ENCODE measurements at places on chromosomes 5 and 9.

DNA sequence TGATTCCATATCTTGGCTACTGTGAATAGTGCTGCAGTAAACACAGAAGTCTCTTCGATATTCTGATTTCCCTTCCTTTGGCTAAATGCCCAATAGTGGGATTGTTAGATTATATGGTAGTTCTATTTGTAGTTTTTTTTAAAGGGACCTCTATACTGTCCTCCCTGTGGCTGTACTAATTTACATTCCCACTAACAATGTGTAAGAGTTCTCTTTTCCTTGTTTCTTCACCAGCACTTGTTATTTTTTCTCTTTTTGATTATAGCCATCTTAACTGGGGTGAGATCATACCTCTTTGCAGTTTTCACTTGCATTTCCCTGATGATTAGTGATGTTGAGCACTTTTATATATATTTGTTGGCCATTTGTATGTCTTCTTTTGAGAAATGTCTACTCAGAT is 102.0 kb downstream of the CARTPT start:
- DNase-seq, result no peak

GRCh38 chr9:121476156-121476555 is 23.5 kb downstream of the GGTA1 start:
- DNase-seq, result no peak

- no peak for DNase-seq
These were observed 90.5 kb upstream of the AGXT2 start for GRCh38 chr5:35138232-35138631.

GRCh38 chr9:132381966-132382541 is 24.6 kb downstream of the TTF1 start:
- DNase-seq, result no peak

GRCh38 chr5:120463006-120463680 is 957 bp upstream of the PRR16 start:
- DNase-seq, result no peak

DNA sequence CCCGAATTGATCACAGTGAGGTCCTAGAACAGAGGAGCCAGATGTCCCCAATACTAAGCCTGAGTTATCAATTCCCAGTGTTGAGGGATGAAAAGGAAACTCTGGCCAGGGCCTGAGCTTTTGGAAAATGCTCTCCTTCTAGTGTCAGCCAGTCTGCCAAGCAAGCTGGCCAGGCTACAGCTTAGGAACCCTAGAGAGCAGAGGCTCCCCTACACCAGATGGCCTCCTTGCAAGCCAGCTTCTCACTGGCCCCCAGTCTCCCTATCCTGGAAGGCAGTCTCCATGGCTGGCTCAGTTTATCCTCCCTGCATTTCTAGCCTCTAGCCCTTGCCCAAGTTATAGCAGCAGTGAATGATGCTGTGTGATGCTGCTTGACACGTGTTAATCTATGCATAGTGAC is 204.7 kb upstream of the WWC1 start:
- no peak for DNase-seq

DNA sequence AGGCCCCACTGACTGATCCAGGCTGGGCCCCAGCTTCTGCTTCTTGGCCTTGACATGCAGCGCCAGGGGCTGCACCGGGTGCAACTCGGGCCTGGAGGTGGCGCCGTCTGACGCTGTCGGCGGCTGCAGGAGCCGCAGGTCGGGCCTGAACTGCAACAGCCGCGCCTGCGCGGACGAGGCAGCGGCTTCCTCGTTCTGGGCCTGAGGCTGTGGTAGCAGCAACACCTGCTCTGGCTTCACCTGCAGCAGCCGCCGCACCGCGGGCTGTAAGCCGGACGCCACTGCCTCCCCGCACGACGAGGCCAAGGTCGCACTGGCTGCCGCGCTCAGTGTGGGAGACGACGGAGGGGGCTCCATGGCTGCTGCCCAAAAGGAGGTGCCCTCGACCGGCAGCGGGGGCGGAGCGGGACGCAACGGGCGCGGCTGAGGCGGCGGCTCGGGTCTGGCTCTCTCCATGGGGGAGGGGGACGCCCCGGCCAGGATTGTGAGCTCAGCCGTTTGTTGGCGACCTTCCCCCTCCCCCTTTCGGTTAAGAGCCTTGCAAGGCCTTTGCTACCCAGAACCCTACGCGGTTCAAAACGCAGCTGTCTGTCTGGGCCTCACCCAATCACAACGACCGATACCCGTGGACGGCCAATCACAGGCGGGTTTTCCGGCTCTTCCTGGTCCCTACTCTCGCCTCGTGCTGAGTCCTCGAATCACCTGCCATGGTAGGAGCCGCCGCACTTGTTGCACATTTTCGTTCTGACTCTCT is 438 bp downstream of the SOX30 start:
- no peak for DNase-seq

- no peak for DNase-seq
These were observed 70.4 kb upstream of the SIMC1 start for GRCh38 chr5:176167800-176168199.

DNA sequence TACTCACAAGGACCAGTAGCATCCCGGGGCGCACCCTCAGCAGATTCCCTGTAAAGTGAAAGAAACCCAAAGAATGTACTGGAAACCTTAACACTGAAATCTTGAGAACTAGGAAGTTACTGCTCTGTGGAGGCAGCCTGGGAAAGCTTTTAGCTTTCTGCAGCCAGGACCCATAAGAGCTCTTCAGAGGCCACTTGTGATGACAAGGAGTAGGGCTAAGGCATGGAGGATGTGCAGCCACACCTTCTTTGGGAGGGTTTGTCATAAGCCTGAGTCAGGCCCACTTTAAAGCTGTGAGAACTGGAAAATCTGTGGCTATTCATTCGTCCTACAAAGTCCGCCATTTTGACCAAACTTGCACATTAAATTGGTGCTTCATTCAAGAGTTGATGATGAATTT is 291.1 kb upstream of the TLE4 start:
- DNase-seq, result no peak

GRCh38 chr9:130474106-130474505 is 29.3 kb downstream of the ASS1 start:
- DNase-seq, result peak; percentile 71

- DNase-seq, result no peak
These were observed 40.8 kb downstream of the NDFIP1 start for GRCh38 chr5:142149363-142149762.

DNA sequence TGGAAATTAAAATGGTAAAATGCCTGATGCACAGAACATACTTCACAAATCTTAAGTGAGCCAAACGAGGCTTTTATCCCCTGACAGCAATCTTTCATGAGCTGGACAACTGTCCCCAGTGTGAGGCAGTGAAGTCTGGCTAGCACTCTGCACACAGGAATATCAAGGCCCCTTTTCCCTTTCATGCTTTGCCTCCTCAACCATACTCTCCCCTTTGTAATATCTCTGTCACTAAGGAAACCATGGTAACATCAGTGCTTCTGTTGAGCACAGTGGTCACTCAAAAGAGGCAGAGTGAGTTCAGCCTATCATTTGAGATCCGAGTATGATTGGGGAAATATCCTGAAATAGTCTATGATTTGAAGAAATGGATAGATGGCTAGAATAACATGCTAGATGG is 318.3 kb downstream of the ENC1 start:
- DNase-seq, result no peak

DNA sequence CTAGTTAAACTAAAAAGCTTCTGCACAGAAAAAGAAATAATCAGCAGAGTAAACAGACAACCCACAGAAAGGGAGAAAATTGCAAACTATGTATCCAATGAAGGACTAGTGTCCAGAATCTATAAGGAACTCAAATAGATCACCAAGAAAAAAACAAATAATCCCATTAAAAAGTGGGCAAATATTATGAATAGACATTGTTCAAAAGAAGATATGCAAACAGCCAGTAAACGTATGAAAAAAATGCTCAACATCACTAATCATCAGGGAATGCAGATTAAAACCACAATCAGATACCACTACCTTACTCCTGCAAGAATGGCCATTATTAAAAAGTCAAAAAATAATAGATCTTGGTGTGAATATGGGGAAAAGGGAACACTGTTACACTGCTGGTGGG is 119.9 kb downstream of the FRMD3 start:
- DNase-seq, result no peak

DNA sequence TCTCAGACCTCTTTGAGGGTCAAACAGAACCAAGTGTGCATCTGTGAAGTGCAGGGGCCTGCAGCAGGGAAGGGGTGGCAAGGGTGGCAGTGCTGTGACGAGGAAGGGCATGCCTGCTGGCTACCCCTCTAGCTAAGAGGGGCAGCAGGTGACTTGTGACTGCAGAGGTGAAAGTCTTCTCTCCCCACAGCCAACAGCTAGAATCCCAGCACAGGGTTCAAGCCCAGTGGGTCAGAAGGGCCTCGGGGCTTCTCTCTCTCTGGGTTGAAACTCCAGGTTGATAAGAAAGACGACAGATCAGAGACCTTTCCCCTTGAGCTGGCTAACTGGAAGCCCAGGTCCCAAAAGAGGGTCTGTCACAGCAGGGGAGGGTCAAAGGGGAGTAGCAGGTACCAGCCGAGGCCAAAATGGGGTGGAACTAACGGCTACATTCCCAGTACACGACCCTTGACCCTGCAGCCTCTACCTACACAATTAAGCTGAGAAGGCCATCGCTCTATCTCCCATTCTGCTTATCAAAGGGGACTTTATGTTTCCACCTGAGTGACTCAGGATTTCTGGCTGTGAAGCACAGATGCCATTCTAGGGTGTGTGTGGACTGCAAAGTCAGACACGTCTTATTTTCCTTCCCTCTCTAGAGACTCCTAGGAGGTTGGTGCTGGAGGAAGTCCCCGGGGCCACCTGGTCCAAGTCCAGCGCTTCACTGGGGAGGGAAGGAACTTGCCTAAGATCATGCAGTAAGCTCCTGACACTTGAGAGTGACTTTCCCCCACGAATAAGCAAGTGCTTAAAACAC is 14.6 kb downstream of the ANKS6 start:
- DNase-seq, result no peak

DNA sequence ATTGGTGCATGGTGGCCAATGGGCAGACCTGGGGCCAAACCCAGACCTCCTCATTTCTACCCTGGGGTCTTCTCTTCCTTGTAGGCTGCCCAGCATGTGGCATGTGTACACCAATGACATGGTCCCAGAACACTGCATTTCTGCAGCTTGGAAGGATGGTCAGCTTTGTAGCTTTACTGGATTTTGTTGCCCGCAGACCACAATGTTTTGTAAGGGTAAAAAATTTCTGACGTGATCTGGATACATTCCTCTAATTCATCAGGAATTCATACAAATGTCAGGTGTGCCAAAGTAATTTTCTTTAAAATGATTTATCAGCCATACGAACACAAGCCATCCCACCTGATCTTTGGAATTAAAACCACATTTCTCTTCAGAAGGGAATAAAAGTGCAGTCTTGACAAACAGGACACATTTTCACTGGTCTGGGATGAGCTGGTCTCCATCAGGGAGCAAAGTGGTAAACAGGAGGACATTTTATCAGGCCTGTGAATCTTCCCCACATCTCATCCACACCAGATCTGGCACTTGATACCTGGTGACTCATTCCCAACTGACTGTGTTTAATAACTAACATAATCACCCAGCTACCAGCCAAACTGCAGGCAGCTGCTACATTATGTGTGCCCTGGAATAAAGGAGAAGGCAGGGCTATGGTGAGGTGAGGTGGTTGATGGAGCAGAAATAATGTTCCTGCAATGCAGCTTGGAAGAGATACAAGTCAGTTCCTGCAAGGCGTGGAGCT is 103.9 kb downstream of the SPOCK1 start:
- DNase-seq, result peak; percentile 94

- no peak for DNase-seq
These were observed 697.3 kb downstream of the TLR4 start for GRCh38 chr9:118401546-118401945.

DNA sequence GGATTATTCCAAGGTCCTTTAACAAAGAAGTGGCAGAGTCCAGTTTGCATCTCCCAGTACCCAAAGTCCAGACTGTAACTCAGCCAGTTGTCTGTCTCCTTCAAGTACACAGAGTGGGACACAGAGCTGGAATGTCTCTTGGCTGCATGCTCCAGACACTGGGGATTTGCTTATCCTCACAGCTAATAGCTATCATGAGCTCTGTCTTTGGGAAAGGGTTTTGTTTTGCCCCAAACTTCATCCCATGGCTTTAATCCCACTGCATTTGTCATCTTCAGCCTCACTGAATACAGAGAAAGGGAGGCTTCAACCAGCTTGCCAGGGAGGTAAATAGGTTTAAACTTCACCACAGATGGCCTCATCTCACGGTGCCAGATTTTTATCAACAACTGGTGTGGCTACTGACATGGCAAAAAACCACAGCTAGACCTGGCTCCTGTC is 412.2 kb upstream of the SLC24A2 start:
- DNase-seq, result no peak

- DNase-seq, result no peak
These were observed 72.0 kb upstream of the STXBP1 start for GRCh38 chr9:127539982-127540663.

DNA sequence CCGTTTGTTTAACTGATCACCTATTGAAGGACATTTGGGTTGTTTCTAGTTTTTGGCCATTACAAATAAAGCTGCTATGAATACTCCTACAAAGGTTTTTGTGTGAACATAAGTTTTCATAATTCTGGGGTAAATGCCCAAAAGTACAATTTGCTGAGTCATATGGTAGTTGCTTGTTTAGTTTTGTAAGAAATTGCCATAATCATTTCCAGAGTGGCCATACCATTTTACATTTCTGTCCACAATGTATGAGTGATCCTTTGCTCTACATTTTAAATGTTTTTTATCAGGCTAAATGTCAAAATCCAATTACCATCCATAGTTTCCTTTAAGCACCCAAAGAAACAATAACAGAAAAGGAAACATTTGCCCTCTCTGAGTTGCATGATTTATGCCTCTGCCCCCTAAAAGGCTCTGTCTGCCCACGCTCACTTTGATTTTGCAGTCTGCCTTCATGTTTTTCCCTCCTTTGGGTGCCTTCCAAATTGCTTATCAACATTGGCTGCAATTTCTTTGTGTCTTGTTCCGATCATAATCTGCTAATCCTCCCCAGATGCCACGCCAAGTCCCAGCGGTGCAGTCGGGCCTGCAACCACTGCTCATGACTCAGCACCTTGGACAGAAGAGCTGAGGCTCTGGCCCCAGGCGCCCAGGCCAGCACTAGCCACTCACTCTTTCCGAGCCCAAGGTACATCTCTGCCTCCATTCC is 339.2 kb downstream of the PIK3R1 start:
- no peak for DNase-seq

DNA sequence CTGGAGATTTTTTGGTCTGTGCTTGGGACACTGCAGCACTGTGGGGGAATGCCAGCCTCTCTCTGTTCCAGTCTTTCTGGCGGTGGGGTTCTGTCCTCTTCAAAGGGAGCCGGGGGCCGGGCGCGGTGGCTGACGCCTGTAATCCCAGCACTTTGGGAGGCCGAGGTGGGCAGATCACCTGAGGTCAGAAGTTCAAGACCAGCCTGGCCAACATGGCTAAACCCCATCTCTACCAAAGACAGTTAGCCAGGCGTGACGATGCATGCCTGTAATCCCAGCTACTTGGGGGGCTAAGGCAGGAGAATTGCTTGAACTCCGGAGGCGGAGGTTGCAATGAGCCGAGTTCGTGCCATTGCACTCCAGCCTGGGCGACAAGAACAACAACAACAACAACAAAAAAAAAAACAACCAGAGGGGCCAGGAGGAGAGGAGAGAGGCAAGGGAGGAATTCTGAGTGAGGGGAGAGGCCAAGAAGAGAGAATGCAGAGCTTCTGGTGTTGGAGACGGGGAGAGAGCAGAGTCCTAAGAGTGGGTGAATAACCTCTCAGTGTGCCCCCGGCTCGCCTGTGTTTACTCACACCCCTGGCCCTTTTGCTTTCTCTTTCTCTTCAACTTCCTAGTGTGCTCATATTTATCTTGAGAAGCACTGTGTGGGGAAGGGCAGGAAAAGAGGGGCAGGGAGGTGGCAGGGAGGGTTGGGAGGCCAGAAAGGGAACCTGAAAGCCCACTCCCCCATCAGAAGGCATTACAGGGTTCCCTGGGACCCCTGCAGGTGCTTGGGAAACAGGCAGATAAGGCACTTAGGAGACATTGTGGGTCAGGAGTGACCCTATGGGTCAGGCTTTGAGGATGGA is 3.2 kb upstream of the SET start:
- DNase-seq, result no peak

Data from NCI-H2171 treated with DMSO at 0.1 percent for 48 hours (cell line).